Stimulated activated CD4-positive, alpha-beta T cell treated with anti-CD3 and anti-CD28 coated beads, Interleukin-15, amount 100 ng/mL, for 24 hours (primary cell): ENCODE measurements at places on chromosomes 1 and 21.

GRCh38 chr1:32881871-32882850 is 4.1 kb upstream of the HPCA start:
- DNase-seq: no peak

DNA sequence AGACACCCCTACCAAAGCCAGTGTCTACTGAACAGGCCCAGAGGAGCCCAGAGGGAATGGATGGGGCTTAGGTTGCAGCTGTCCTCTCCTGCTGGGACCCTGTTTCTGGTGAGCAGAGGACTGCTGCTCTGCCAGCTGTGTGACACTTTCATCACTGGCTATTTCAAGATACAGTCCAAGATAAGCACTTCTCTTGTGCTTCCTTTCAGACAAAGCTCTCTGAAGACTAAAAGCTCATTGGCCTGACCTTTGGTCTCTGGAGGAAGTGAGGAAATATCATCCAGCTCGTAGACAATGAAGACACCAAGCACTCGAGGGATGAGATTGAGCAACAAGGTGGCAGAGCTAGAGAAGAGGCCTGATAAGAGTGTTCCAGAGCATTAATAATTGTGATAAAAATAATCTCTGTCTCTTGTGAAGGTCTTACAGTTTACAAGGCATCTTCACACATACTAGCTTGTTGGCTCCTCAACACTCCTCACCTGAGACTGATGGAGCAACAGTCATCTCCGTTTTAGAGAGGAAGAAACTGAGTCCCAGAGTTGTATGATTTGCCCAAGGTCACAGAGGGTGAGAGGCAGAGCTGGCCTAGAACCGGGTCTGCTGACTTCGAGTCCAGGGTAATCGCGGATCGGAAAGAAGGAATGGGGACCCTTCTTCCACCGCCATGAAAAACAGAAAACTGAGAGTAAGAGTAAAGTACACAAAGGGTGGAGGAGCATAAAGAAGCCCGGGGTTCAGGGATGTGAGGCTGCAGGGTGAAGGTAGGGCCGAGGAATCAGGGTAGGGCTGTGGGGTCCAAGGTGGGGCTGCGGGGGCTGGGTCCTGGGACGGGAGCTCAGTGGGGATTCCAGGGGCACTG is 666 bp downstream of the PAFAH2 start:
- no peak for DNase-seq

GRCh38 chr1:156866249-156866909 is 5.7 kb downstream of the NTRK1 start:
- DNase-seq: peak; percentile 34

DNA sequence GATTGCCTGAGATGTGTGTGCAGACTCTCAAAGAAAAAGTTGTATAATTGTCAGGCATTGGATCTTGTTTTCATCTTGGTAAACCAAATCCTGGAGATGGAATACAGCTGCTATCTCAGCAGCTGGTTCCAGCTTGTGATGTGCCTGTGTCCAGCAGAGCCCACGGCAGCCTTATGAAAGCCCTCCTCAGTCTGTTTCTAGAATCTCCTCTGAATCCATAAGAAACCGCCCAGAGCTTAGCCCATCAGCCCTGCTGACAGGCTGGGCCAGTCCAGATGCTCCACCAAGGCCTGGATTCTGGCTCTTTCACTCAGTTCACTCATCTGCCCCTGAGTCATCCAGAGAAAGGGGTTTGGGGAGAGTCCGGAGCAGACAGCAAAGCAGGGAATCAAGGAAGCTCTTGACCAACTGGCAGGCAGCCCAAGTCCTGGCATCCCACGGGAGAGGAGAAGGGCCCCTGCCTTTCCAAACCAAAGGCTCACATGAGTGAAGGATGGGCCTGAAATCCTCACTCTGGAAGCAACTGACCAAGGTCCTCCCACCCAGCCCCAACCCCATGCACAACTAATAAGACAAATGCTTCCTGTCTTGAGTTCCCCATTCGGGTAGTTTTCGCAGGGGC is 45.7 kb downstream of the NAV1 start:
- no peak for DNase-seq
